ENCODE measurements at places on chromosomes 3 and 15.

DNA sequence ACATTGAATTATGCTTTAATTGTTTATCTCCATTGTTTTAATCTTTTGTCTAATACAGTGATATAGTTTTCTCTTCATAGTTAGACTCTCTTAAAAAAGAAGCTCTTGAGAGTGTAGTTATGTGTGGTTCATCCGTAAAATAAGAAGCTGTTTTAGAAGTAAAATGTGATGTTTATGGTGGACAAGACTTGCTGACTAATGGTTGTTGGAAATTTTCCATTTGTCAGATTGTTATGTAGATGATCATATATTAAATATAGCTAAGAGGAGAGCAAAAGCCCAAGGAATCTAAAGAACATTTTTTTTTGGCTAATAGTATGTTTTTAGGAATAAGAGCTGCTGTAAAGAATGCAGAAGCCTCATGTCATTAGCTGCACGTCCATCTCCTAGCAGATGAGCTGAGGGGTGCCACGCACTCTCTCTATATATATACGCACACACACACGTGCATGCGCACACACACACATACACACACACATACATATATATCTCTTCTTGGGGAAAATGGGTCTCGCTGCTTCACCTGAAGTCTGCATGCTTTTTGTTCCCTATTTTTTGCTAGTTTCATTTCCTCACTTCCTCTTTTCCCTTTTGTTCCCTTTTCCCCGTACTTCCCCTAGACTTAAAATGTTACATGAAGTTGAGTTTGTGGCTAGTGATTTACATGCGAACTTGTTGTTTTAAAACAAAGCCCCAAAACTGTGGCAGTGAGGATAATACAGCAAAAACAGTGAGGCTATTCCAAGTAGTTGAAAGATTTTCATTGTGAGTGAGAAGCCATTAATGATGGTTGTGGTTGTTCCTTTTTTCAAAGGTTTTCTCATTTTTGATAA lies 107.8 kb downstream of the MBNL1 start:
- peak; percentile 94 for DNase-seq

DNA sequence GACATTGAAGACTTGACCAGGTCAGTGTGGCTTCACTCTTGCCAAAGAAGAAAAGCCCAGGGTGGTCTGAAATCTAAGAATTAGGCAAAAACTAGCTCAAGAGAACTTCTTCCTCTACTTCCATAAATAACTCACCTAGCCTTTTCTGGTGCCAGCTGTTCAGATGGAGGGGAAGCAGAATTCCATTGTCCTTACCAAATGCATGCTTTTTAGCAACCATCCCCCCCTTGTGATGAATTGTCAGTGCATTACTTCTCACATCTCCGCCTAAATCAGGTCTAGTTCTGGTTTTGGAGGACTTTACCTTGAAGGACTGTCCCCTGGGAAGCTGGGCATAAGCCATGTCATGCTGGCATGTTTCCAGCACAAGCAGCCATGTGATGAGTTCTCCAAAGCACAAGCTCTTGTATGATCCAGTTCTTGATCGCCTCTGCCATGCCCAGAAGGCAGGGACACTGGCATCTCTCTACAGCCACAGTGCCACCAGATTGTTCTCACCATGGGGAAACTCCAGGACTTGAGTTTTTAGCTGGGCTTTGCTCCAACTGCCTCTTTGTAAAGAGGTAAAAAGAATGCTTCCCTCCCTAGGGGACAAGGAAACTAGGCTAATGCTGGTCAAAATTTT lies 96.4 kb upstream of the IL12A start:
- DNase-seq: no peak

- DNase-seq: no peak
These were observed 44.2 kb upstream of the CSPG5 start for GRCh38 chr3:47622671-47623461.

GRCh38 chr15:48617619-48618018 lies 27.9 kb downstream of the FBN1 start:
- no peak for DNase-seq

Data from common myeloid progenitor, CD34-positive (primary cell).